H4 (cell line): ENCODE measurements at places on chromosomes 6 and 20. TPM values are rescaled to one million over a fixed set of nuclear protein-coding genes. Genes with fewer than 3 reads are reported as not detected.

DNA sequence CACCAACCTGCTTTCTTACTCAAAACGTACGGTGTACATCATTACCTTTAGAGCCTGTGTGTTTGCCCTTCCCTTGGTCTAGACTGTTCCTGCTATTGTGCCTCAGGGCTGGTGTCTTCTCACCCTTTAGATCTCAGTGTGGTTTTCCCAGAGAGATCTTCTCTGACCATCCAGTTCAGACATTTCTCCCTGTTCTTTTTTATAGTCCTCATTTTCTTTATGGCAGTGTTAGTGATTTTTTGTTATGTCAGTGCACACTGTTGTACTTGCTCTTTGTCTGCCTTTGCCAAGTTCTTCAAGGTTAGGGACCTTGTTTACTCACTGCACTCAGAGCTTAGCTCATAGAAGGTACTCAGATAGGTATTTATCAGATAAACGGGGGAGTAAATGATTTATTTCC lies 82.8 kb downstream of the ATRN start:
- DNase-seq = no peak

- no peak for DNase-seq
These were observed 91.9 kb upstream of the CDH4 start for GRCh38 chr20:61159957-61160686.

Gene MAS1
- not detected in 2 replicates for total RNA-seq

Gene ACSS1
- 0.10 and 0.21 TPM in 2 replicates for total RNA-seq

Gene RFX6
- total RNA-seq = not detected in 2 replicates

DNA sequence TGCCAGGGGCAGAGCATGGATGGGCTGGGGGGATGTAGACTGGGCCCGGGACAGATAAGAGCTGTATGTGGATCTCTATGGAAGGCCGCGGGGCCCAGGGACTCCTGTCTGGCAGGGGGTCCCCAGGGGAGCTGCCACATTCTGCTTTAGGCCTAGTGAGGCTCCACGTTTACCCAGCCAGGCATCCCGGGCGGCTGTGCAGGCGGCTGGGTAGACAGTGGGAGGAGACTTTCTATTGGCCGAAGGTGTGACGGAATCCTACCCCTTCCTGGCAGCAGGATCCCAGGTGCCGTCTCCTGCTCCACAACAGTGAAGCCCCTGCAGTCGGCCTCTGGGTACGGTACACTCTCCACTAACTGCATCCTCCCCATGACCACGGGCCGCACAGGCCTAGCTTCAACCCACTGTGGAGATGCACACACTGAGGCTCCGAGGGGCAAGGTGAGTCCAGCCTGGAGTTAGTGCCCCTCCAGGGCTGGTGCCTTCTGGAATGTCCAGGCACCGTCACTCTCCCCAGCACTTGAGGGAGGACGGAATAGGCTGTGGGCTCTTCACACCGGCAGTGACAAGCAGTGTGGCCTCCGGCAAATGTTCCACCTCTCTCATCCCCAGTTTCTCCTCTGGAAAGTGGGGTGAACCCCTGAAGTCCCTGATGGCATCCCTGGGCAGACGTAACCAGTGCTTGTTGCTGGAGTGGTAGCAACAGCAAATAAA lies 36.8 kb upstream of the ZBP1 start:
- no peak for DNase-seq

DNA sequence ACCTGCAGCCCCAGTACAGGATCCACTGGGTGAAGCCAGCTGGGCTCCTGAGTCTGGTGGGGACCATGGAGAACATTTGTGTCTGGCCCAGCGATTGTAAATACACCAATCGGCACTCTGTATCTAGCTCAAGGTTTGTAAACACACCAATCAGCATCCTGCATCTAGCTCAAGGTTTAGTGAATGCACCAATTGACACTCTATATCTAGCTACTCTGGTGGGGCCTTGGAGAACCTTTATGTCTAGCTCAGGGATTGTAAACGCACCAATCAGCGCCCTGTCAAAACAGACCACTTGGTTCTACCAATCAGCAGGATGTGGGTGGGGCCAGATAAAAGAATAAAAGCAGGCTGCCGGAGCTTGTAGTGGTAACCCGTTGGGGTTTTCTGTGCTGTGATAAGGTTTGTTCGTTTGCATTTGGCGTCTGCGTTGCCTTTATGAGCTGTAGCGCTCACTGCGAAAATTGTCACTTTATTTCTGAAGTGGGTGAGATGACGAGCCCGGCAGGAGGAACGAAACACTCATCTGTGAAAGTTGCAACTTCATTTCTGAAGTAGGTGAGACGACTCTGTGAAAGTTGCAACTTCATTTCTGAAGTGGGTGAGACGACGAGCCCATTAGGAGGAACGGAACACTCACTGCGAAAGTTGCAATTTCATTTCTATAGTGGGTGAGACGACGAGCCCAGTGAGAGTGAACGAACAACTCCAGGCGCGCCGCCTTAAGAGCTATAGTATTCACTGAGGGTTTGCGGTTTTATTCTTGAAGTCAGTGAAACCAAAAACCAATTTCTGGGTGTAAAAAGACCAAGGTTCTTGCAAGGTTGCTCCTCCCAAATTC lies 31.1 kb downstream of the SERPINB6 start:
- no peak for DNase-seq

DNA sequence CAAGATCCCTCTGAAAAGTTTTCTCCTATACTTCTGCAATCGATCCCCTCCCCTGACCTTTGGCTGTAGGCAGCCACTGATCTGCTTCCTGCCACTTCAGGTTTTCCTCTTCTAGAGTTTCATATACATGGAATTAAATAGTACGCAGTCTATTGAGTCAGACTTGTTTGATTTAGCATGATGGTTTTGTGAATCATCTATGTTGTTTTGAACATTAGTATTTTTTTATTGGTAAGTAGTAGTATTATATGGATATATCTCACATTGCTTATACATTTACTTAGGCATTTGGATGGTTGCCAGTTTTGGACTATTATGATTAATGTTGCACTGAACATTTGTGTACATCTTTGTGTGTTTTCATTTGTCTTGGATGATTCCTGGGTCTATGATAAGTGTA lies 518.0 kb downstream of the CD109 start:
- no peak for DNase-seq

DNA sequence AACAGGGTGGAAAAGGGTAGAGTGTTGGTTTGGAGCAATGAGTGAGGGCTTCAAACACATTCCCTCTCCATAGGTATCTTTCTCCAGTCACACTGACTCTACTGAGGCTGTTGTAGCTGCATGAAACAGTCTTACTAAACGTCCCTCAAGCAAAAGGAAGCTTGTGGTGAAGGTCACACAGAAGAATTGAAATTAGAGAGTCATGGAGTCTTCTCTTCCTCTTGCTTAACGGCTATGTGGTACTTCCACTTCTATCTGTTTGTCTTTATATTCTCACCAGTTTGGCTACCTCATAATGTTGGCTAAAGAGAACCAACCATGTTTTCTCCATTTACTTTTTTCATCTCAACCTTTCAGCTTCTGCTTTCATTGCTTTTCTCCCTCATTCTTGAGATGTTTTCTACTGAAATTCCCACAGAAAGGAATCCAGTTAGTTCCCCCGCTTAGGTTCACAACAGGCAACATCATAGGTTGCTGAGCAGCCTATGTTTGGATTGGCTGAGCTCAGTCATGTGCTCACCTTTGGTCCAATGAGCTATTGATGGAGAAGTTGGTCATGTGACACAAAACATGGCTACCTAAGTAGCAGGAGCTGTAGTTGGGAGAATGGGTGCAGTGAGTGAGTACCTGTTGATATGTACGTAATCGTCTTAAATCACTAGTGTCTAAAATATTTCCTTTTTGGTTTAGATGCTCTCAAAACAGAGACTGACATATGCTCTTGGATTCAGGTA lies 99.8 kb downstream of the SNAP25 start:
- no peak for DNase-seq

- no peak for DNase-seq
These were observed 198.7 kb upstream of the CEP162 start for GRCh38 chr6:84425971-84426705.

Gene BMP7
- total RNA-seq = 11.3 and 11.8 TPM in 2 replicates
